Hepatocyte (in vitro differentiated cells): ENCODE measurements at places on chromosomes 7 and 10. TPM values are rescaled to one million over a fixed set of nuclear protein-coding genes. Genes with fewer than 3 reads are reported as not detected.

The MLXIPL gene
- polyA plus RNA-seq = 45.5 and 46.7 TPM in 2 replicates

The CCDC3 gene
- polyA plus RNA-seq = 10.4 and 14.7 TPM in 2 replicates

The TSPAN12 gene
- polyA plus RNA-seq = 16.8 and 20.8 TPM in 2 replicates

The IQUB gene
- polyA plus RNA-seq = 0.79 and 0.97 TPM in 2 replicates

The LEP gene
- not detected in 2 replicates for polyA plus RNA-seq

The FAM237B gene
- polyA plus RNA-seq = not detected in 2 replicates

GRCh38 chr7:30920021-30920583 lies 8.4 kb downstream of the AQP1 start:
- H3K4me1 ChIP-seq = peaks cover 10% of the 10 kb centered on the region
- no peak overlapping the region for H3K27ac ChIP-seq
- H3K36me3 ChIP-seq = no peaks in the 10 kb centered on the region
- H3K27me3 ChIP-seq = no peaks in the 10 kb centered on the region
- H3K4me3 ChIP-seq = no peak overlapping the region

DNA sequence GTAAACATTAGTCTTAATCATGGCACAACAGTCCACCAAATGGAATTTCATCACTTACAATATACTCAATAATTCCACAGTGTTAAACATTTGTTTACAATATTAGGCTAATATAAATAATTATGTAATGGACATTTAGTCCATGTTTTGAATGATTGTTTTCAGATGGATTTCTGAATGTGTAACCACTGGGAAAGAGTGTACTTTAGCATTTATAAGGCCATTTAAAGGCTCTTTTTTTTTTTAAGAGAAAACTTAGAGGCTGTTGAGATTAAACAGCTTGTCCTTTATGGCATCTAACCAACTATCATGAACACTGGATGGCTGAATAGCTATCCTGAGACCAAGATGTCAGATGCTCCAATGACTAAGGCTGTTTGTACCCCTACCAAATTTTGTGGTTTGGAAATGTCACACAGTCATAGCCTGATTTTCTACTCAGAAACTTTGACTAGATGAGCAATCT lies 248.3 kb upstream of the GLI3 start:
- no peak for DNase-seq
- no peak overlapping the region for H3K4me3 ChIP-seq
- peak overlapping the region; percentile 7 for H3K27ac ChIP-seq
- no peaks in the 10 kb centered on the region for H3K36me3 ChIP-seq

DNA sequence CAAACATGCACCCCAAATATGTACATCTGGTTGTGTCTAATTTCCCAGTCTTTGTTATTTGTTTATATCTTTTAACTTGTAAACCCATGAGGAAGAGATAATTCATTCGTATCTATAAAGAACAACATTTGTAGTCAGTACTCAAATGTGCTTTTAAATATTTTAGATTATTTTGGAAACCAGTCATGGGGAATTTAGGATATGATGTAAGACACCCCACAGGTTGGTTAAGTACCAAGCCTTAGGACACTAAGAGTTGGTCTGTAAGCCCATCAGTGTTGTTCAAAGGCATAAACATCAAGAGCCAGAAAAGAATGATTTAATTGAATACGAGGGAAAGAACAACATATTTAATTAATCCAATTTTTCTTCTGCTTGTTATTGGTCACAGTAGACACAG lies 421.1 kb upstream of the SEMA3C start:
- no peaks in the 10 kb centered on the region for H3K36me3 ChIP-seq
- H3K4me1 ChIP-seq = no peaks in the 10 kb centered on the region
- no peak overlapping the region for H3K27ac ChIP-seq
- DNase-seq = no peak
- no peaks in the 10 kb centered on the region for H3K27me3 ChIP-seq

- no peak overlapping the region for H3K4me3 ChIP-seq
- DNase-seq = no peak
- no peaks in the 10 kb centered on the region for H3K27me3 ChIP-seq
- H3K36me3 ChIP-seq = no peaks in the 10 kb centered on the region
Measured at GRCh38 chr10:101785801-101786200, 2.6 kb upstream of the NPM3 start.

DNA sequence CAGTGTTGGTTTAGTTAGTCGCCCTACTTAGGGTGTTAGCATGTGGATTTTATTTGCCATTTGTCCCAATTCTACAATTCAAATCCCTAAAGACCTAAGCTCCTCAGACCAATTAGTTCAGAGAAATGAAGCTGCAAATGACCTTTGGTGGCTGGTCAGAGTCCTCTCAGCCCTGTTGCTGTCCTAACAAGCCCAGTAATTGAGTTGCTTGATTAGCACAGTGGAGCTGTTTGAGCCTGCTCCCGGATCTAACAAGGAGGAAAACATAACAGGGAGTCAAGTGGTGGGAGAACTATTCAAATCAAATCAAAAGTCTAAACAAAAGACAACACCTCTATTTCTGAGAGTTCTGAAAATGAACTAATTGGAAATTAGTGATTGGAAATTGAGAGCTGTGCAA lies 22.1 kb downstream of the ZDHHC6 start:
- H3K36me3 ChIP-seq = no peaks in the 10 kb centered on the region
- H3K27me3 ChIP-seq = no peaks in the 10 kb centered on the region
- peak overlapping the region; percentile 1 for H3K27ac ChIP-seq
- DNase-seq = no peak
- H3K4me3 ChIP-seq = no peak overlapping the region
- no peaks in the 10 kb centered on the region for H3K4me1 ChIP-seq

DNA sequence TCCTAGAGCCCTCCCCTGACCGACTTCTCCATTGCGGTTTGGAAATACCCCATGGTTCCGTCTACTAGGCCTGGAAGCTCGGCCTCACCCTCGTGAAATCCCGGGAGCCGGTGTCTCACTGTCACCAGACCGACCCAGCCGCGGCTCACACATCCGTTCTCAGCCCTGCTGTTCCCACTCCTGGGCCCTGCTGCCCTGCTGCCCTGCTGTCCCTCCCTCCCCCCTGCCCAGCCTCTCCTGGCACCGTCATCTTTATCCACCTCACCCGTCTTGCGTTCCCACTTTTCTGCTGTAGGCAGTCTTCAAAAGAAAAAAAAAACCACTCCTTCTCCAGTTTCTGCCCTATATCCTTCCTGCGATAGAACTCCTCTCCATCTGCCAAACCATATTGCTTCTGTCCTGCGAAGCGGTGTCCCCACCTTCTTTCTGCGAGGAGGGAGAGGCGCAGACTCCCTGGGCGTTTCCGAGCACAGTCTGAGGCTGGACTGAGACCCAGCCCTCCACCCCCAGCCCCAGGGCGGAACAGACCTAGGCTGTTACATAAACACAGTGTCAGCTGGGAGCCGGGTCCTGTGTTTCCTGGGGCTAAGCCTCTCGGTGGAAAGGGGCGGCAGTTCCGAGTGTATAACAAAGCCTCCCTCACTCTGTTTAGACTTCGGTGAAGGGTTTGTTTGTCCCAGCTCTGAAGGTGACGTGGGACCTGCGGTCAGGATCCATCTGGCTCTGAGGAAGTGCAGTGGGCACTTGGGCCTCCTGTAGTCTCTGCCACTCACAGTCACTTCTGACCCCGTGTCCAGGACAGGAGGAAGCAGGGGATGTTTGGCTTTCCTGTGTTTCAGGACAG lies 2.8 kb downstream of the AGAP3 start:
- H3K36me3 ChIP-seq = no peaks in the 10 kb centered on the region
- H3K4me1 ChIP-seq = peaks cover 38% of the 10 kb centered on the region
- no peak overlapping the region for H3K4me3 ChIP-seq

GRCh38 chr10:71727105-71727737 lies 7.6 kb upstream of the C10orf105 start:
- no peaks in the 10 kb centered on the region for H3K36me3 ChIP-seq
- H3K27me3 ChIP-seq = no peaks in the 10 kb centered on the region
- H3K27ac ChIP-seq = no peak overlapping the region
- H3K4me3 ChIP-seq = no peak overlapping the region
- DNase-seq = no peak

- H3K4me1 ChIP-seq = no peaks in the 10 kb centered on the region
- no peak overlapping the region for H3K4me3 ChIP-seq
- no peak overlapping the region for H3K27ac ChIP-seq
- no peaks in the 10 kb centered on the region for H3K27me3 ChIP-seq
- H3K36me3 ChIP-seq = no peaks in the 10 kb centered on the region
Measured at GRCh38 chr7:53900856-53901528, 641.2 kb upstream of the VSTM2A start.

GRCh38 chr10:23096802-23097549 lies 1.6 kb downstream of the MSRB2 start:
- peak; percentile 38 for DNase-seq
- H3K27ac ChIP-seq = peak overlapping the region; percentile 98
- H3K27me3 ChIP-seq = no peaks in the 10 kb centered on the region
- peaks cover 18% of the 10 kb centered on the region for H3K4me1 ChIP-seq
- no peaks in the 10 kb centered on the region for H3K36me3 ChIP-seq
- H3K4me3 ChIP-seq = peak overlapping the region; percentile 68

DNA sequence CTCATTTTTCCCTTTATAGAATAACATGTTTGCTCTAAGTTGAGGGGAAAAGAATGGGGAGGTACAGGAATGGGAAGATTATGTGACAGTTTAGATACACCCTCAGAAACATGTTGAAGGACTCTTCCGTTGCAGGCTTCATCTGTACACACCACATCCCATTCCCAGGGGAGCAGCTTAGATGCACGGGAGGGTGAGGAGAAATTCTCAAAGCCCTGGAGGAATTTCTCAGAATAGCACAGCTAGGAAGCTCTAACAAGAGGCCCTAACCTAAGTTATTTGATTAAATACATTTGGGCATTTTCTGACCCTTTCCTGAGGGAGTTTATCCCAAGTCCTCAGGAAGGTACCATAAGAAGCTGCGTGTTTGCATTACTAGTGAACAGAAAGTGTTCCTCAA lies 660.2 kb upstream of the IGFBP3 start:
- H3K4me1 ChIP-seq = peaks cover 4% of the 10 kb centered on the region
- H3K27me3 ChIP-seq = no peaks in the 10 kb centered on the region
- H3K4me3 ChIP-seq = no peak overlapping the region
- H3K36me3 ChIP-seq = no peaks in the 10 kb centered on the region
- no peak for DNase-seq
- H3K27ac ChIP-seq = peak overlapping the region; percentile 33

DNA sequence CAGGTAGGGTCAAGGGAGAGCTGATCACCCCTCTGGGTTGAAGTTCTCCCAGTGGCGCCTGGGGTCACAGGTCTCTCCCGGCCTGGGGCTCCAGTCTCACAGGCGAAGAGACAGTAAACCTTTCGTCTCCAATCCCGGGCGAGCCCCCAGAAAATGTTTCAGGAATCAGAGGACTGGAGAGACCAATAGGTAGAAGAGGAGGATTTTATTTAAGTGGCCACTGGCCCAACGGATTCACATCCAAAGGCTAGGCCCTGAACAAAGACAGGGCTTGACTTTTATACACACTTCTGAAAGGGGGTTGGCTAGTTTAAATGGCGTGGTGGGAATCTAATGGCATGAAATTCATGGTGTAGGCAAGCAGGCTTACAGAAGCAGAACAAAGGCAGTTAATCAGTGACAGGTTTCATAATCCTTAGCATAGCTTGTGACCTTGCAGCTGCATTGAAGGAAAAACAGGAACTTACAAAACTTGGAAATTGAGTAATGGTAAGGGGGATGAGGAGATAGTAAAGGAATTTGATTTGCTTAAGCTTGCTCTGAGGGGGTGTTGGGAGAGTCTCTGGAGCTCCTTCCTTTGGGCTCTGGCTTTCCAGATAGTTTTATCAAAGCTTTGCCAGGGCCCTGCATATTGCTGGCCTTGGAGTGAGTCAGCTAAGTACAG lies 105.5 kb downstream of the TRIM24 start:
- no peak overlapping the region for H3K4me3 ChIP-seq
- peaks cover 25% of the 10 kb centered on the region for H3K36me3 ChIP-seq
- peak; percentile 22 for DNase-seq
- no peaks in the 10 kb centered on the region for H3K4me1 ChIP-seq
- peak overlapping the region; percentile 76 for H3K27ac ChIP-seq

- H3K27me3 ChIP-seq = no peaks in the 10 kb centered on the region
- H3K27ac ChIP-seq = no peak overlapping the region
- no peak overlapping the region for H3K4me3 ChIP-seq
- DNase-seq = no peak
- H3K36me3 ChIP-seq = no peaks in the 10 kb centered on the region
Measured at GRCh38 chr10:34549001-34549400, 266.1 kb downstream of the PARD3 start.

GRCh38 chr10:50275650-50276235 lies 24.4 kb upstream of the ASAH2 start:
- H3K36me3 ChIP-seq = no peaks in the 10 kb centered on the region
- no peak overlapping the region for H3K4me3 ChIP-seq
- no peak overlapping the region for H3K27ac ChIP-seq
